ENCODE measurements at places on chromosomes 12 and 14.

GRCh38 chr12:14387219-14387871, 21.9 kb downstream of the ATF7IP start:
- no peak for DNase-seq

GRCh38 chr12:53709671-53710070, 17.6 kb downstream of the CALCOCO1 start:
- DNase-seq = no peak

GRCh38 chr12:9707864-9708808, 24.8 kb downstream of the CLECL1 start:
- DNase-seq = peak; percentile 18

DNA sequence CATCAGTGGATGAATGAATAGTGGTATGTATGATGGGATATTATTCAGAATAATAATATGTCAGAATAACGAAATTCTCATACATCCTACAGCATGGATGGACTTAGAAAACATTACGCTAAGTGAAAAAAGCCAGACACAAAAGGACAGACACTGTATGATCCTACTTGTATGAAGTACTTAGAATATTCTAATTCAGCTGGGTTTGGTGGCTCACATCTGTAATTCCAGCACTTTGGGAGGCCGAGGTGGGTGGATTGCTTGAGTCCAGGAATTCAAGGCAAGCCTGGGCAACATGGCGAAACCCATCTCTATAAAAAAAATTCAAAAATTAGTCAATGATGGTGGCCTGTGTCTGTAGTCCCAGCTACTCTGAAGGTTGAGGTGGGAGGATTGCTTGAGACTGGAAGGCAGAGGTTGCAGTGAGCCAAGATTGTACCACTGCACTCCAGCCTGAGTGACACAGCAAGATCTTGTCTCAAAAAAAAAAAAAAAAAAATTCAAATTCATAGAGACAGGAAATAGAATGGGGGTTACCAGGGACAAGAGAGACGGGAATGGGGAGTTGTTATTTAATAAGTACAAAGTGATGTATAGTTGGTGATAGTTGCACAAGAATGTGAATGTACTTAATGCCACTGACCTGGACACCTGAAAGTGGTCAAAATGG, 132.3 kb downstream of the CHST11 start:
- no peak for DNase-seq

DNA sequence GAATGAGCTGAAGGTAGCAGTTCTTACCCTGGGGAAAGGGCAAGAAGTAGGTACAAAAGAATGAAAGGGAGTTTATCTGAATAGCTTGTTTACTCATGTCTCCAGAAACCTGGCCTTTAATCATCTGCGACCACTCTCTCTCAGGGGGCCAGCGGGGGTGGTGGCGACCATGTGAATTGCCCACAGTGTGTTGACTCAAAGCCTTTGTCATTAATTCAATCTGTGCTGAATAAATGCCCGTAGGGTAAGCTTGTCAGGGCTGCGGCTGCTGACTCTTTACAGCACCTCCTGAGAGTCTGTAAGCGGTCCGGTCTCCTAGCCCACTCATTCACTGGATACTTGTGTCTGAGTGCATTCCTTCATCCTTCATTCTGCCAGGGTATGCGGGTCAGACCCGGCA, 874.4 kb downstream of the SLC6A15 start:
- no peak for DNase-seq

GRCh38 chr14:21917699-21918436, 244.2 kb upstream of the OR4E1 start:
- DNase-seq = peak; percentile 28

DNA sequence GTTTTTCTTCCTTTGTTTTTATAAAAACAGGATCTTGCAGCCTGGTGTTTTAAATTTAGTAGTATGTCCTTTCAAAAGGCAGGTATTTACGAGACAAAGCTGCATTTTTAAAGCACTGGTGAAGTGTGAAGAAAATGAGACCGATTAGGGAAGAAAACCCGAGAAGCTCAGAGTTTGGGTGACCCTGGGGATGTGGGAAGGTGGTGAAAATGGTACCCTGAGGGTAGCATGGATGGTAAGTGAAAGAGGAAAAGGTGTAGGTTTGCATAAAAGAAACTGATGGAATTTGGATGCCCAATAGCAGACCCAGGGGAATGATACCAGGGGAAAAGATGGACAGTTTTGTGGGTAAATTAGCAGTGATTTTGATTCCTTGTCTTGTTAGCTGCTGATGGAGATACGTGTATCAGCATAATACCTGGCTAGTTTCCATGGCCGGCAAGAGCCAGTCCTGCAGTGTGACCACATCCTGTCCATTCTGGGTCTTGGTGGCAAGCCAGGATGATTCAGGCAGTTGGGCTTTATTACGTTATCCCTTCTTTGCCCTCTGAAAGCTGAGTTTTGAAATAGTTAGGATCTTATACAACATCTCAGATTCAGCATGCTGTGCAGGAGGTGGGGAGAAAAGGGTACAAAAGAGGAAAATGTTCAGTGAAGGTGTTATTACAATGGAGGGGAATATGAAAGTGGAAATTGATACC, 8.9 kb downstream of the BICD1 start:
- DNase-seq = no peak

GRCh38 chr14:94724993-94725392, 44.9 kb downstream of the GSC start:
- no peak for DNase-seq

- DNase-seq = no peak
These were observed 38.0 kb upstream of the A2ML1 start for GRCh38 chr12:8784290-8784888.

GRCh38 chr14:101456246-101457175, 104.8 kb upstream of the DIO3 start:
- DNase-seq = no peak

DNA sequence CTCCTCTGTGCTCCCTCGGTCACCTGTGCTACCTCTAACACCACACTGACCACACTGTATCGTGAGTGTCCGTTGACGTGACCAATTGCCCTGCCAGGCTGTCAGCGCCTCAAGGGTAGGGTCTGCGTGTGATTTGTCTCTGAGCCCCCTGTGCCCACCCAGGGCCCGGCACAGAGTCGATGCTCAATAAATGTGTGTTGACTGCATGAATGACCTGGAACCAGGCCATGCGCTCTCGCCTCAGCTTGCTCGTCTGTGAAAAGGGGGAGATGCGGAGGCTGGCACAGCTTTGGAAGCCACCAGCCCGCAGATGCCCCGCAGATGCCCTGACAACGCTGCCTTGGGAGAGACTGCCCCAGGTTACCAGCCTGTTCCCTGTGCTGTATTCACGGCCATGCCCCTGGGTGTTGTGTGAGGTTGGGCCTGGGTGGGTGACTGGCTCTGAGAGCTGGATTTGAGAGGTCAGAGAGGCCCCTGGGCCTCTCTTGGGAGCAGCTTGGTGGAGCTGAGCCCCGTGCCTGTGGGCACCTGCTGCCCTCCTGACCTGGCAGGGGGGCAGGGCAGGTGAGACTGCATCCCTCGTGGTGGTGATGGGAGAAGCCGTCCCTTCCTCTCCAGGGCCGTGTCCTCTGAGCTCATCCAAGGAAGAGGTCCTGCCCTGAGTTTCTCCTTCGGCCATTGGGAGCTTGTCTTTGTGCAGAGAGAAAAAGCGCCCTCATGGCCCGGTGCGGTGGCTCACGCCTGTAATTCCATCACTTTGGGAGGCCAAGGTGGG, 43.2 kb downstream of the CYP46A1 start:
- no peak for DNase-seq

- no peak for DNase-seq
These were observed 1808.9 kb upstream of the SEL1L start for GRCh38 chr14:83342590-83342989.

DNA sequence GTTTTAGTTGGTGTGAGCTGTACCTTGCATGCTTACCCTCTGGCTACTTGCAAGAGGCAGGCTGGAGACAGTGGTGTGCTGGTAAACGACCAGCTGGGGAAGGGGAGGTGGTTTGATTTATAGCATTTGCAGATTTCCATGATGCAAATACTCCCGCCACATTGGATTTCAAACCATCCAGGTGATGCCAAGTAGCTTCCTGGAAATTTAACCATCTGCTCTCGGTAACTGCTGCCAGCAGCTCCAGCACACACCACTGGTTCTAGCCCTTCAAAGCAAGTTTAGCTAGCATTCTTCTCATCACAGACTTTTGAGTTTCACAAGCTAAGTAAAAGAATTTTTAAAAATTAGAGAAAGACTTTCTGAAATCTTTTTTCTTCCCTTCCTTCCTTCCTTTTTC, 104.5 kb upstream of the AMIGO2 start:
- DNase-seq = no peak

DNA sequence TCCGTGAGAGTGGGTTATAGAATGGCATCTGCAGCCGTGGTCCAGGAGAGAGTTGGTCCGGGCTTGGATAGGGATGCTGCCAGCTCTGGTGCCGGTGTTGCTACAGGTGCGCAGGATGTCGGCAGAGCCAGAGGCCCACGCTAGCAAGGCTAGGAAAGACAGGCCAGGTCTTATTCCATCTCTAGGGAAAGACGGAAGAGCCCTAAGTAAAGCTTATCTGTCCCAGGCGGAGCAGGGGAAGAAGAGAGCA, 485 bp upstream of the PSME1 start:
- DNase-seq = no peak

GRCh38 chr12:113837084-113837483, 129.0 kb downstream of the RBM19 start:
- no peak for DNase-seq
